ENCODE measurements at places on chromosomes 7 and 10.

DNA sequence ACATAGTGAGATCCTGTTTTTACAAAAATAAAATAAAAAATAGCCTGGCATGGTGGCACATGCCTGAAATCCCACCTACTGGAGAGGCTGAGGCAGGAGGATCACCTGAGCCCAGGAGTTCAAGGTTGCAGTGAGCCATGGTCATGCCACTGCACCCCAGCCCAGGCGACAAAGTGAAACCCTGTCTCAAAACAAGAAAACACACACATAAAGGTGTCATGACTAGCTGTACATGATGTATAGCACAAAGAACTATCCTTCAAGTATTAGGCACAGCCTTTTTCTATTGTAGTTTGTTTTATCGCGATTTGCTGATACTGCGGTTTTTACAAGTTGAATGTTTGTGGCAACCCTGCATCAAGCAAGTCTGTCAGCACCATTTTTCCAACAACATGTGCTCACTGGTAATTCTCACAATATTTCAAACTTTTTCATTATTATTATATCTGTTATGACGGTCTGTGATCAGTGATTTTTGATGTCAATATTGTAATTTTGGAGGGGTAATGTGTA, 11.5 kb upstream of the SNX13 start:
- DNase-seq = no peak

GRCh38 chr10:125041856-125042506, 100.1 kb downstream of the ZRANB1 start:
- no peak for DNase-seq

- no peak for DNase-seq
Measured at GRCh38 chr10:85795460-85795859, 571.1 kb downstream of the GRID1 start.

DNA sequence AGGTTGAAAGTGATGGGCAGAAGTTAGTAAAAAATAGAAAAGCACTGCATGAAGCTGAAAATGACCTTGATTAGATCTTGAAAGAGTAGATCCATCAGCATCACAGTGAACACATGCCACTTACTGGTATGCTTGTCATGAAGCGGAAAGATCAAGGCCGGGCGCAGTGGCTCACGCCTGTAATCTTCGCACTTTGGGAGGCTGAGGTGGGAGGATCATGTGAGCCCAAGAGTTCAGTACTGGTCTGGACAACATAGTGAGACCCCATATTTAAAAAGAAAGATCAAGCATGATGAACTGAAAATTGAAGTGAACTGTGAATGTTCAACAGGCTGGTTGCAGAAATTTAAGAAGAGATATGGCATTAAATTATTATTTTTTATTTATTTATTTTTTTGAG, 18.0 kb downstream of the LCOR start:
- no peak for DNase-seq

DNA sequence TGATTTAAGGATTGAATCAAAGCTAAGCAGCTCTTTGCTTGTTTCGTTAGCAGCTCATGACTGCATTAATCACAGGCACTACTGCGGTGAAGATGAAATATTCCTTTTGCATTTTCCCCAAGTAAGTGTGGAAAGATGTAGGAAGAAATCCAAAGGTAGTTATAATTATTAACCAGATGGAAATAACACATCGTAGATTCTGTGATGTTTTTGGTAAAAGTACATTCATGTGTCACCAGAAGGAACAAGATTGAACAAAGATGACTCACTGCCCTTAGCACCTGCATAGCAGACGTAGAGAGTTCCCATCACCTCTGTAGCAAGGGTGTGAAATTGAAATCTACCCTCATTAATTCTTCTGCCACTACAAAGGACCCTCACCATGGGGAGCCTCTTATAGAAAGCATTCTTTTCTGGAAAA, 37.1 kb downstream of the SMURF1 start:
- DNase-seq = peak; percentile 60

DNA sequence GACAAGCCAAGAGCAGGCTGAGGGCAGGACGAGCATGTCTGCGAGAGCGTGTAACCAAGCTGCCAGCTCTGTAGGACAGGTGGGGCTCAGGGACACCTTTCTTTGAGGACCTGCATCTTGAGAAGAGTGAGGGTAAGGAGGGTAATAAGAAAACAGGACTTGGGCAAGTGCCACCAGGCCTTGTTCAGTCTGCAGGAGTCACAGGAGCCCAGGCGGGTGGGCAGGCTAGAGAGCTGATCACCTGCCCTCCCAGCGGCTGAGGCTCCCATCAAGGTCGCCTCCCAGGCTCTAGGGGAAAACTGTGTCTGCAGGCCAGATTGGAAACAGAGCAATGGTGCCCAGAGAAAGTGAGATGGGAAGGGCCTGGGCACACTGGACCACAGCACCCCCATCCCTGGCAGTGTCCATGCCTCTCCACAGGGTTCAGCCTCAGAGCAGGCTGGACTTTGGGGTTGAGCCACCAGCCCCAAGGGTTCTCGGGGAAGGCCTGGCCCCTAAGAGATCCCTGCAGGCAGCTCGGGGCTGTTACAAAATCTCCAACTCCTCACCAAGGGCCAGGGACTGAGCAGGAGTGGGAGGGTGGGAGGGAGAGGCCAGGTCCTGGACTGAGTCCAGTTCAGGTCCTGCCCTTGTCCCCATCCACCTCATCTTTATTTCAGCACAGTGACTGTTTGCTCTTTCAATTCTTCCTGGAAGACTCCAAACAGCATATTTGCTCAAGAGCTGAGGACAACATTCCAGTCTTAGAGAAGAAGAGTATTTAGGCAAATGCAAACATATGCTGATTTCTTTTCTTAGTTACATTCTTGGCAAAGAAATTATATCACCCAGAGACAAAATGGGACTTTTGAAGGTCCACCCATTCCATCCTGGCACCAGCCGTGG, 161.9 kb downstream of the GRID1 start:
- DNase-seq = no peak

DNA sequence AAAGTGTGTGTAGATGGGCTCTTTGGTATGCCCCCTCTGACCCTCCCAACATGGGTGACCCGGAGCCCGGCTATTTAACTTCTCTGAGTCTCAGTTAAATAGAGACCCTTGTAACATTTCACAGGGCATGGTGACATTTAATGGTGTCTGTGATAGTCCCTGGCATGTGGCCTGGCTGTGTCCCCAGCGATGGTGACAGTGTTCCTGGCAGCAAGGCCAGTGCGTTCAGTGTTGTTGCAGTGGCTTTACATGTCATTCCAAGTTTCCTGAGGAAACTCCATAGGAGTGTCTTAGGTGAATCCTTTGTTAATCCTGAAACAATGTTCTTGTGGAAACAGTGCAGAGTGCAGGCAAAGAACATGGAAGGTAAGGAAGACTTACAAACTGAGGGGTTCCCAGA, 137.0 kb downstream of the RAMP3 start:
- no peak for DNase-seq

DNA sequence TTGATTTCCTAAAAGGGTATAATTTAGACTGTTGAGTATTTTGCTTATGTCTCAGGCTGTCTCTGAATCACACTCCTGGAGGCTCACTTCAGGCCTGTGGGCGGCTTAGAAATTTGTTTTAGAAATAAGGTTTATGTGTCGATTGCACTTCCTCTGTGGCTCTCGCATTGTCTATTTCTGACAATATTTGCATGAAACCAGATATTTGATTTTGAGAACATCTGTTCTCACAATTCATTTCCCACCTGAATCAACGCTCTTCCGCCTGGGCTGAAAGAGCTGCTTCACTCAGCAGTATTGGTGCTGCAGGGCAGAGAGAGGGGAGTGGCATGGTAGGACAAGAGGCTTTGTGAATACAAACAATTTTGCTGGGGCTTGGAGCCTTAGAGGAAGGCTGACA, 262.0 kb downstream of the ADRA2A start:
- no peak for DNase-seq

DNA sequence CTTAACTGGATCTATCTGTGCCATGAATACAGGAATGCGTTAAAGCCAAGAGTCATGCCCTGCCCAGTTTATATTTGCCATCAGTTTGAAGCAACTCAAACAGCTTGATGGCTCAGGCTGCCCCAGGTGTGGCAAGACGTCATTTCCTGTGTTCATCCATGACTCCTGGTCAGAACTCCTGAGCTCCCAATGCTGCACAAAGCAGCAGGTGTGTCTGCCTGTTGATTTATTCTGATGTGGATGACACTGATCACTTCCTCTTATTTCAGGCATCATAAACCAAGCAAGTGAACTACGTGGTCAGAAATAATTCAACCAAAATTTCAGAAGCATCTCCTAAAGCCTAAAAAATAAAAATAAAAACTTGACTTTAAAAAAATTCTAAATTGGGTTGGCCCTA, 68.5 kb downstream of the EZH2 start:
- DNase-seq = no peak

DNA sequence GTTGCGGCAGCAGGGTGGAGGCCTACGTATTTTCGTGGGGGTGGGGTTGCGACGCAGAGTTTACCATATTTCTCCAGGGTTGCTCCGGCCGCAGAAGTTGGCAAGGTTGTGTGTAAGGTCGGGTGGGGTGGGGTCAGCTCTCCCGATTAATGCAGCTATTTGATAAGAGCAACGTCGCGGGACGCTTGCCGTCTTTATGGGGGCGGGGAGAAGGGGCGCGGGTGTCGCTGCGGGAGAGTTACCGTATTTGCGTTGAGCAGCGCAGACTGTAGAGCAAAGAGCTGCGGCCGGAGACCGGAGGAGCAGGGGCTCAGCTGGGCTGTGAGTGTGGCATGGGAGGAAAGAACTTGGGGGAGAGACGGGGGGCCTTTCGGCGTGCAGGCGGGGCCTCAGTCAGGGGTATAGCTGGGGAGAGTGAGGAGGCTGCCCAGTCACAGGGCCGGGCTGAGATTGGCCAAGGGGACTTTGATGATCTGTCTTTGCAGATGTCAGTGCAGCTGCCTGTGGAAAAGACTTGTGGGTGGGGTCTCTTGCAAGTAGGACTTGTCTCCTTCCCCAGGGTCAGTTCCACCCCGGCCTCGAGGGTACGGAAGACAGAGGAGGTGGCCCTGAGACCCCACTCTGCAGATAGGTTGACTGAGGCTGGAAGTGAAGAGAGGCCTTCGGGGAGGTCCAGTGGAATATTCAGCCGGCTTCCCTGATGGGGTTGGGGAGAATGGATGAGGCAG, 26.6 kb downstream of the ZNF775 start:
- DNase-seq = peak; percentile 9

DNA sequence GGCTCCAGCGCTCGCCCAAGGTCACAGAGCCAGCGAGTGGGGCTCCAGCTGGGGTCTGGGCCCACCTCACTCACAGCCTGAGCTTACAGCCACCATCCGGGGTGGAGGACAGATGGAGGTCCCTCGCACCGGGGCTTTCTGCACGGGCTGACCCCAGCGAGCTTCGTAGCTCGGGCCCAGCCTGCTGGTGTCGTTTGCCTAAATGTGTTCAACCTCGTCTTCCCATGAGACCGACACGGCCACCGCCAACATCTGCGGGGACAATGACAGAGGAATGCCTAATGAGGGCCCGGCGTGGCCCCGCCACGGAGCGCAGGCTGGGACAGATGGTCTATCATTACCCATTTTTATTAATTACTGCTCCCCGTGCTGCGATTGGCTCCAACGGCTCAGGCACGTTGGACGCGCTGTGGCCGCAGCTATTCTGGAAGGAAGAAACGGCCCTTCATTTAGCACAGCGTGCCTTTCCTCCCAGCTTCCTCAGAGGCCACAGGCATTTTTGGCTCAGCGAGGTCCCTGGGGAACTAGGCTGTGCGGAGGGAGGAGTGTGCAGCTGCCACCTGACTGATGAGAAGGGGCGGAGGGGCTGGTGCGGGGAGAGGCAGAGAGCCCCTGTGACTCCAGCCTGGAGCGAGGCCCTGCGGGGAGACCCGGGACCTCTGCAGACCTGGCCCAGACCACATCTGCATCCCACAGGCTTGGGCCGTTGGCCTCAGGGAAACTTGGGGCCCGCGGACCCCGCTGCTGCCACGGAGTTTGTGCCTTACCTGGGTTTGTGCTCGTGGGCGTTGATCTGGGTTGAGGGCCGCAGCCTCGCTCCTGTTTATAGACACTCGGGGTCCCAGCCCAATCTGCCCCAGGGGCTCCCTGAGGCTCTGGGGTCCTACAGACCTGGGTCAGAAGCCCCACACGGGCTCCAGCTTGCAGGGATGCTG, 22.9 kb upstream of the ELFN1 start:
- DNase-seq = no peak

- no peak for DNase-seq
Measured at GRCh38 chr10:102727037-102727818, 12.8 kb downstream of the SFXN2 start.

GRCh38 chr10:75435291-75435690, 3.9 kb downstream of the LRMDA start:
- DNase-seq = no peak

GRCh38 chr10:86899132-86899531, 58.3 kb downstream of the MMRN2 start:
- no peak for DNase-seq

- DNase-seq = no peak
Measured at GRCh38 chr10:28293236-28294168, 9.4 kb downstream of the MPP7 start.

- no peak for DNase-seq
Measured at GRCh38 chr10:79266084-79266483, 81.2 kb upstream of the PPIF start.

GRCh38 chr10:124742413-124743190, 1.6 kb downstream of the FAM53B start:
- peak; percentile 26 for DNase-seq

DNA sequence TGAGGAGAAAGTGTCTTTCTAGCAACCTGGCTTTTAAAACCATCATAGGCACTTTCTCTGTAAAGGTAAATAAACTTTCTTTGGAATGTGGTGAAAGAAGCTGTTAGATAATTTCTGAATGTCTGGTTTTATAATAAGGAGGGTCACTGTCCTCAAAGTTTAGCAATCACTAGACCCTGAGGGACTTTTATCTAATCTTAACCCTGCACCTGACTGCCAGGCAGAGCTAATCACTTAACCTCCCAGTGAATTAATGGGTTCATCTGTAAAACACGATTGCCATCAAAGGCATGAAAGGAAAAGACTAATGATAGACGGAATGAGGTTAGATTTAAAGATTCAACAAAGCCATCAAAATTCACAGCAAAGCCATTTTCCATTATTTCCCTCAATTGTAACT, 553.8 kb downstream of the GRM8 start:
- DNase-seq = no peak

DNA sequence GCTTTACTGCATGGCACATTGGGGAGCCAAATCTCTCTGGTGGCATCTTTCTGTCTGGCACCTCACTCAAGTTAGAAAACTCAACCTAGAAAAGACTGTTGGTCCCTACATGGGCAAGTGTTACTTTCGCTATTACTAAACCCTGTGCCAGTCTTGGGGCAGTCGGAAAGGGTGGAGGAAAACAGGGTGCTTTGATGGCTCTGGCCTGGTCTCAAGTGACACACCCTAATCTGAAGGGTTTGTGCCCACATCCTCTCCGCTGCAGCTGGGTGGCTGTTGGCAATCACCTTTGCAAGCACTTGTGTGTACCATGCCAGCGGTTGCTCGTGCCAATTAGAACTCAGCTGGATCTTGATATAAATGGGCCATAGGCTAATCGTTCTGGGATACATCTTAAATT, 159.8 kb upstream of the ITGB1 start:
- no peak for DNase-seq

DNA sequence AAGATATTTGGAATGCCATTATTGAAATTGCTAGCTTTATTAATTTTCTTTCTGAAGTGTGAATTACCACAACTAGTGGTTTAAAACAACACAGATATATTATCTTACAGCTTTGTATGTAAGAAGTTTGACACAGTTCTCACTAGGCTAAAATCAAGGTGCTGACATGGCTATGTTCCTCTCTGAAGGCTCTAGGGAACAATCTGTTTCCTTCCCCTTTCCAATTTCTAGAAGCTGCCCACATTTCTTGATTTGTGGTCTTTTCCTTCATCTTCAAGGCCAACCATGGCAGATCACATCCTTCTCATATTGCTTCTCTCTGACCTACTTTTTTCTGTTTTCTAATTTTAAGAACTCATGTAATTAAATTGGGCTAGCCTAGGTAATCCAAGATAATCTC, 43.3 kb upstream of the SLC26A3 start:
- no peak for DNase-seq

All from RWPE1 (cell line).